ENCODE measurements at places on chromosomes 4 and X. TPM values are rescaled to one million over a fixed set of nuclear protein-coding genes. Genes with fewer than 3 reads are reported as not detected.

Gene RHOXF2
- total RNA-seq, result 18.3 TPM

Gene PLS3
- 49.2 TPM for total RNA-seq

DNA sequence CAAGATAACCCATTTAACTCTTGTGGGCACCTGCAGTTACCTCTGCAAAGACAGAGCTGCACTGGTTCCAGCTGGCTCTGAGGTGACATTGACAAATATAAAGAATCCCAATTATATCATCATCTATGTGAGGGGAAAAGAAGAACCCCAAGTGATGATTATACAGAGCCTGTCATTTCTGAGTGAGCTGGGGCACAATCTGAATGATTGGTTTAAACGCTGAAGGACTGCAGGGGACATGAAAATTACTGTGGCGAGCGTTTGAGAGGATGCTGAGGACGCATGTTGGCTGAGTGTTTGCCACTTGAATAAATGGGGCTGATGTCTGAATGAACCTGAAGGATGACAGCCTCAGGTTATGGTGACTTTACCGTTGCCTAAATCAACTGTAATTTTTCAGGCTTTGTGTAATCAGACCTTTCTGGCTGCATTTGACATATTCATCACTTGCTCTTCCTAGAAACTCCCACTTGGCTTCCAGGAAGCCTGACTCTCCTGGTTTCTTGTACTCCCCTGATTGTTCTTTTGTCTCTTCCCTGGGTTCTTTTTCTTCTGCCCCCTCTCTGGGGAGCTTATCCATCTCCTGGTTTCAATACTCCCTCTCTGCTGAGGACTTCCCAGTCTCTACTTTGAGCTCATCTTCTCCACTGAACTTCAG is 4.1 kb upstream of the HSD17B10 start:
- H3K27ac ChIP-seq, result no peak overlapping the region
- no peaks in the 10 kb centered on the region for H3K36me3 ChIP-seq
- no peak for DNase-seq
- no peak overlapping the region for H3K4me3 ChIP-seq
- no peaks in the 10 kb centered on the region for H3K27me3 ChIP-seq
- H3K4me1 ChIP-seq, result peaks cover 6% of the 10 kb centered on the region

- no peak overlapping the region for H3K4me3 ChIP-seq
- H3K4me1 ChIP-seq, result no peaks in the 10 kb centered on the region
- DNase-seq, result peak; percentile 80
- no peaks in the 10 kb centered on the region for H3K36me3 ChIP-seq
Observed at GRCh38 chrX:1072637-1073377, 139.6 kb downstream of the CRLF2 start.

GRCh38 chr4:87843936-87844335 is 11.2 kb downstream of the MEPE start:
- no peak overlapping the region for H3K27ac ChIP-seq
- H3K27me3 ChIP-seq, result no peaks in the 10 kb centered on the region
- DNase-seq, result no peak
- H3K36me3 ChIP-seq, result no peaks in the 10 kb centered on the region

DNA sequence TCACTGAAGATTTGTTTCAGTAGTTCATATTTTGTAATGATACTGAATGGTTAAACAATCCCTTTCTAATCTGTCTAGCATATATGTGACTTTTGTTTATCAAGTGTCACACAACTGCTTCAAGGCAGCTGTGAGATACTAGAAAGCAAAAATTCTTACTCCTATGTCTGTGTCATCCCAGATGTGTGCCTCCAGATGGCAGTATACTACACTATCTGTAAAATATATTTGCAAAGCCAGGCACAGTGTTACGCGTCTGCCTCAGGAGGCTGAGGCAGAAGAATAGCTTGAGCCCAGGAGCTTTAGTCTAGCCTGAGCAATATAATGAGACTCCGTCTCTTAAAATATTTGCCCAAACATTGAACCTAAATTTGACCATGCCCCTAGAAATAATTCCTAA is 4.0 kb downstream of the NUDT10 start:
- H3K4me3 ChIP-seq, result no peak overlapping the region
- no peaks in the 10 kb centered on the region for H3K27me3 ChIP-seq
- H3K27ac ChIP-seq, result no peak overlapping the region
- peak; percentile 56 for DNase-seq
- no peaks in the 10 kb centered on the region for H3K4me1 ChIP-seq
- H3K36me3 ChIP-seq, result no peaks in the 10 kb centered on the region

DNA sequence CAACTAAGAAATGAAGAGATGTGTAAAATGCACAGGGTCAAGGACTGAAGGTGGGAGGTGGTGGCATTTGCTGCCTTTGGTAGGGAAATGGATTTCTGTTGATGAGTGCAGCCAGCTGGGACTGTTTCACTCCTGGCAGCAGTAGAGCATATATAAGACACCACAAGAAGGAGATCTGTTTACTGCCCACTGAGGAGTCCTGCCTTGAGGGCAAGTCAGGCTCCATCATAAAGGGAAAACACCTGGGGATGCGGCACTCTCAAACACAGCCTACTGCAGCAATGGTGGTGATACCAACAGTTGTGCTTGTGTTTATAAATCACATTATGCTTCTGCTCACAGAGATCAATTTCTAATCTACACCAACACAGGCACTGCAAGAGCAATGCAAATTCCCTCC is 222.1 kb downstream of the TACR3 start:
- no peaks in the 10 kb centered on the region for H3K27me3 ChIP-seq
- H3K4me3 ChIP-seq, result no peak overlapping the region
- no peak overlapping the region for H3K27ac ChIP-seq

GRCh38 chr4:11435557-11435956 is 6.9 kb upstream of the HS3ST1 start:
- no peaks in the 10 kb centered on the region for H3K4me1 ChIP-seq
- H3K36me3 ChIP-seq, result no peaks in the 10 kb centered on the region
- H3K27me3 ChIP-seq, result no peaks in the 10 kb centered on the region
- no peak for DNase-seq
- H3K27ac ChIP-seq, result no peak overlapping the region

Gene SCML2
- 15.2 TPM for total RNA-seq

GRCh38 chr4:107497054-107497453 is 223.0 kb downstream of the PAPSS1 start:
- no peaks in the 10 kb centered on the region for H3K27me3 ChIP-seq
- no peaks in the 10 kb centered on the region for H3K36me3 ChIP-seq
- no peaks in the 10 kb centered on the region for H3K4me1 ChIP-seq
- DNase-seq, result no peak
- H3K4me3 ChIP-seq, result no peak overlapping the region
- H3K27ac ChIP-seq, result no peak overlapping the region

- H3K4me1 ChIP-seq, result no peaks in the 10 kb centered on the region
- H3K4me3 ChIP-seq, result no peak overlapping the region
- DNase-seq, result no peak
- H3K36me3 ChIP-seq, result no peaks in the 10 kb centered on the region
Observed at GRCh38 chr4:54484383-54484782, 173.4 kb upstream of the KIT start.

Gene IL13RA1
- total RNA-seq, result 28.8 TPM

- no peaks in the 10 kb centered on the region for H3K4me1 ChIP-seq
- H3K27me3 ChIP-seq, result no peaks in the 10 kb centered on the region
- DNase-seq, result no peak
Observed at GRCh38 chr4:13733817-13734216, 106.3 kb upstream of the BOD1L1 start.

- H3K4me1 ChIP-seq, result peaks cover 17% of the 10 kb centered on the region
- peak overlapping the region; percentile 43 for H3K4me3 ChIP-seq
- H3K36me3 ChIP-seq, result no peaks in the 10 kb centered on the region
- H3K27me3 ChIP-seq, result no peaks in the 10 kb centered on the region
Observed at GRCh38 chr4:791898-792625, 33.9 kb downstream of the CPLX1 start.

Gene DGKK
- 0.43 TPM for total RNA-seq

- no peaks in the 10 kb centered on the region for H3K27me3 ChIP-seq
- no peak overlapping the region for H3K4me3 ChIP-seq
- DNase-seq, result peak; percentile 18
- no peaks in the 10 kb centered on the region for H3K4me1 ChIP-seq
- H3K36me3 ChIP-seq, result no peaks in the 10 kb centered on the region
Observed at GRCh38 chrX:108641589-108642272, 94.6 kb downstream of the IRS4 start.

DNA sequence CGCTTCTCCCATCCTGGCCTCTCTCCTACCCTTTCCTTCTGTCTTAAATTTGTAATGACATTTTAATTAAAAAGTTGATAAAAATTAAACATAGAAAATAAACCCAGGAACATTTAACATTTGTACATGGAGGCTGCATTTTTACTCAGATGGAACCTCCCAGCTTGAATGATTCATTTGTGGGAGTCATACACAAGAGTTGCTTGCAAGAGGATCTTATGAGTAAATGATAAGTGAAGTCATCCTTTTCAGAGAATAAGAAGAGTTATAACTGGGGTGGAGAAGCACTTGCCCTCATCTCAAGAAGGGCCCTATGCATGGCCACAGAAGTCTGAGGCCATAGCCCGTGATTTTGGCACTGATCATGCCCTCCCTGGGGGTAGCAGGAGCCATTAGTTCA is 482.9 kb upstream of the BOD1L1 start:
- no peak overlapping the region for H3K27ac ChIP-seq
- DNase-seq, result no peak
- no peaks in the 10 kb centered on the region for H3K27me3 ChIP-seq
- H3K4me1 ChIP-seq, result no peaks in the 10 kb centered on the region
- no peaks in the 10 kb centered on the region for H3K36me3 ChIP-seq

Gene PGAM4
- not detected for total RNA-seq

Gene GRIA2
- total RNA-seq, result 2.1 TPM

DNA sequence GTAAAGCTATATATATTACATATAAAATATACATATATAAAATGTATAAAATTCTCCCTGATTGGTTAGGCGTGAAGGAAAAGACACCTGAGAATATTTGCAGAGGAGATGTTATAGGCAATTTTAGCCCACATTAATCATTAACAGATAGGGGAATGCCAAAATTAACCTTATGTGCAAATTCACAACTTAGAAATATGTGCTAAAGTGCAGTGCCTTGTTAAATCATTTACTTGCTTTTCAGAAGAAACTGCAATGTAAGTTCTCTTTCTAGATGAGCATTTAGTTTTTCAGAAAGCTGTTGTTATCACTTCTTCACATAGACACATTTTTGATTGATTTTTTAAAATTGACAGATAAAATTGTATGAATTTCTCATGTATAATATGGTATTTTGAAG is 5.6 kb downstream of the TASL start:
- H3K4me3 ChIP-seq, result no peak overlapping the region
- no peak overlapping the region for H3K27ac ChIP-seq
- H3K4me1 ChIP-seq, result no peaks in the 10 kb centered on the region
- no peaks in the 10 kb centered on the region for H3K27me3 ChIP-seq

Gene PAGE5
- total RNA-seq, result 20.3 TPM

DNA sequence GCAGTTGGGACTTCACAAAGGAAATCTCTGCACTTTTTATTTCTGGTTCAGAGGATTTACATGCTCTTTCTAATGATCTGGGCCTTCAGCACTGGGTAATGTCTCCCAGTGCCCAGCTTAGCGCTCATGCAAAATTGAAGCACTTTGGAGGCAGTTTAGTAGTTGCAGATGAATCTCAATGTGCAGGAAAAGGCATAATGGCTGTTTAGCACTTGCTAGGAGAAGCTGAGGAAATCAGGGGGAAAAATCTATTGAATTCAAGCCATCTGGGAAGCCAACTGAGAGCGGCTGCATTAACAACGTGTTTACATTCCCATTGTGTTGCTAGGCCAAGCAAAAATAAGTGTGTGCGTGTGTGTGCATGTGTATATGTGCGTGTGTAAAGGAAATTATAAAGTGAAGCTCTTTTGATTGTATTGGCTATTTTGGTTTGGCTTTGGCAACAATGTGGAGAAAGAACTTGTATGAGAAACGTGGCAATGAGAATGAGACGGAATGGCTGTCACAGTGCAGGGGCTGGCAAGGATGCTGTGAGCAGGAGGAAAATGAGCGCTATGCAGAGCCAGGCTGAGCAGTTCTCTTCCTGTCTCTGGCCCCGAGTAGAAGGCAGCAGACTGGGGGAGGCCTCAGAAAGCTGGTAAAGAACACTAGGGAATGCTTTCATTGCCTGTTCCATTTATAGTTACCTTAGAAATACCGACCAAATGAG is 231.5 kb downstream of the UNC5C start:
- H3K27me3 ChIP-seq, result no peaks in the 10 kb centered on the region
- no peak for DNase-seq
- H3K4me3 ChIP-seq, result no peak overlapping the region
- H3K27ac ChIP-seq, result no peak overlapping the region
- no peaks in the 10 kb centered on the region for H3K4me1 ChIP-seq

GRCh38 chr4:18571301-18571761 is 549.8 kb upstream of the LCORL start:
- H3K27me3 ChIP-seq, result no peaks in the 10 kb centered on the region
- H3K27ac ChIP-seq, result no peak overlapping the region
- no peak overlapping the region for H3K4me3 ChIP-seq
- no peaks in the 10 kb centered on the region for H3K4me1 ChIP-seq
- no peak for DNase-seq

- no peak for DNase-seq
- no peaks in the 10 kb centered on the region for H3K27me3 ChIP-seq
- no peak overlapping the region for H3K27ac ChIP-seq
- no peak overlapping the region for H3K4me3 ChIP-seq
Observed at GRCh38 chrX:134024686-134025377, 39.4 kb upstream of the GPC3 start.

Gene ZCCHC18
- total RNA-seq, result 17.2 TPM

DNA sequence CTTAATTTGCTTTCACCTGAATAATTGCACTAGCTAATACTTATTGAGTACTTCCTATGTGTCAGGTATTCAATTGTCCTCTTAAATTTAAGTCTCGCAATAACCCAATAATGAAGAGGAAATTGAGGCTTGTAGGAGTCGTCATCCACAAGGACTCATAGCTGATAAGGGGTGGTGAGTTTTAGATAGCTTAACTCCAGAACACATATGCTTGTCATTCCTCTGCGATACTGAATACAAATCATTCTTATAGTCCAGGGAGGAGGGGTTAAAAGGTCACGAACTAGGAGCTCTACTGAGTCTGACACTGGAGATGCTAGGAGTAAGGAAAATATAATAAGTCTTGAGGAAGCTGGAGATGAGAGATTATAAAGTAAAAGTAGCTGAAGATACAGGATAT is 1.4 kb upstream of the PACRGL start:
- H3K36me3 ChIP-seq, result no peaks in the 10 kb centered on the region
- no peak overlapping the region for H3K4me3 ChIP-seq
- H3K27me3 ChIP-seq, result no peaks in the 10 kb centered on the region

DNA sequence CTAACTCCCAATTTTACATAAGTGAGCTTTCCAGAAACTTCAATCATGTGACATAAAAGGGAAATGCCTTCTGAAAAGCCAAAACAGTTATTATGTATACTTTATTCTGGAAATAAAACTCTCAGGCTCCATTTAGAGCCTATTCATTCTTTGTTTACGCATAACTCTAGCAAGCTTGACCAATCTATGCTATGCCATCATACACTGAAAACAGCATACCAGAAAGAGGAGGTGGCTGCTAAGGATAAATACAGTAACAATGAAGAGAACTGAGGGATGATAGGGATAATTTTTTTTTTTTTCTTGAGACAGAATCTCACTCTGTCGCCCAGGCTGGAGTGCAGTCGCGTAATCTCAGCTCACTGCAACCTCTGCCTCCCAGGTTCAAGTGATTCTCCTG is 24.4 kb downstream of the CDKL2 start:
- H3K27me3 ChIP-seq, result no peaks in the 10 kb centered on the region
- H3K36me3 ChIP-seq, result no peaks in the 10 kb centered on the region
- DNase-seq, result no peak
- H3K27ac ChIP-seq, result no peak overlapping the region
- H3K4me3 ChIP-seq, result no peak overlapping the region
- no peaks in the 10 kb centered on the region for H3K4me1 ChIP-seq

Gene RNF150
- total RNA-seq, result 6.5 TPM

Data from testis (tissue), 5 donors.